Daoy (cell line): ENCODE measurements at places on chromosomes 5 and 9. TPM values are rescaled to one million over a fixed set of nuclear protein-coding genes. Genes with fewer than 3 reads are reported as not detected.
A peak's percentile ranks its signal among the peaks of the same experiment; 100 is the strongest.

DNA sequence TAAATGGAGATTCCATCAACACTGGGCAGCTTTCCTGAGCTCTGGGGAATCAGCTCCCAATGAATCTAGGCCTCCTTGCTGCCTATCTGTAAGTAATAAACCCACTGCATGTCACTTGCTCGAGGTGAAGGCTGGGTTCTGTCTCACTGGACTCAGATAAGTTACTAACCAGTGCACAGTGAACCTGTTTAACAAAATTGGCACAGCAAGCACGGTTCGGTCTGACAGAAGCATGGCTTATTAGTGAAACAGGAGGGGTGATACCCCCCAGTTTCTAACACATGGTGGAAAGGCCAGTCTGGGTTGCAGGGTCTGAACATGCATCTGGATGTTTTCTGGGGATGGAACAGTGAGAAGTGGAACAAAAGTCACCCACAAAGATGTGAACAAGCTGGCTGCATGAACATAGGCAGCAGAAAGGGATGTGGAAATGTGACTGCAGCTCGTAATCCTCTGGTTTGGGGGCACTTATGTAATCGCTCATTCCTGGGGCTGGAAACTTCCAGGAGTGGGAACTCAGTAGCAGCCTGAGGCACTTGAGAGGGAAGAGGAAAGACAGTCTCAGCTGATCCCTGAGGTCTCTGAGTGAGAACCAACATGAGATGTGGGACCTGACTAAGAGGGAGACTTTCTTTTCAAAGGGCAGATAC, 37.7 kb downstream of the UGT3A2 start:
- DNase-seq: no peak

DNA sequence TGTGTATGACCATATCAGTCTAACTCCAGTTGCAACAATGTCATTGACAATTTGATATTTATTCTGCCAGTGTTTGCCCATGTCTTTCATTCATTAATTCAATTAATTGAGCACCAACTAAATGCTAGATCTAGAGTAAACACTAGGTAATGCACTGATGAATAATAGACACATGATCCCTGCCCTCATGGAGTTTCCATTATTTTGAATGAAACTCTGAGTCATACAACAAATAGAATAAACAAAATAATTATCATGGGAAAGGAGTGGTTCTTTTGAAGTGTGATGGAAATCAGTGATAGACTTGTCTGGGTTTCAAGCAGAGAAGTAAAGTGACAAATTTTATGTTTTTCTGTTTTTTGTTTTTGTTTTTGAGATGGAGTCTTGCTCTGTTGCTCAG, 4.6 kb downstream of the ARHGEF37 start:
- DNase-seq: no peak

DNA sequence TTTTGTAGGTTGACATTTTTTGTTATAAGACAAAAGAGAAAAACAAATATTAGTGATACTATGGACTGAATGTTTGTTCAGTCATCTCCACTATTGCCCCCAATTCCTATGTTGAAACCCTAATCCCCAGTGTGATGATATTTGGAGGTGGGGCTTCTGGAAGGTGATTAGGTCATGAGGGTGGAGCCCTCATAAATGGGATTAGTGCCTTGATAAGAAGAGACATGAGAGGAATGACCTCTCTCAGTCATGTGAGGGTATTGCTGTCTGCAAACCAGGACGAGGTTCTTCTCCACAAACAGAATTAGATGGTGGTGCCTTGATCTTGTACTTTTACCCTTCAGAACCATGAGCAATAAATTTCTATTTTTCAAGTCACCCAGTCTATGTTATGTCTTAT, 34.5 kb upstream of the KLF9 start:
- no peak for DNase-seq

- DNase-seq: no peak
These were observed 25.3 kb downstream of the FAM240B start for GRCh38 chr9:38694676-38695075.

- DNase-seq: no peak
These were observed 31.5 kb downstream of the STK10 start for GRCh38 chr5:172156541-172156994.

- DNase-seq: no peak
These were observed 165.5 kb downstream of the PIK3R1 start for GRCh38 chr5:68381060-68381459.

GRCh38 chr9:5696884-5697283, 68.0 kb downstream of the RIC1 start:
- no peak for DNase-seq

DNA sequence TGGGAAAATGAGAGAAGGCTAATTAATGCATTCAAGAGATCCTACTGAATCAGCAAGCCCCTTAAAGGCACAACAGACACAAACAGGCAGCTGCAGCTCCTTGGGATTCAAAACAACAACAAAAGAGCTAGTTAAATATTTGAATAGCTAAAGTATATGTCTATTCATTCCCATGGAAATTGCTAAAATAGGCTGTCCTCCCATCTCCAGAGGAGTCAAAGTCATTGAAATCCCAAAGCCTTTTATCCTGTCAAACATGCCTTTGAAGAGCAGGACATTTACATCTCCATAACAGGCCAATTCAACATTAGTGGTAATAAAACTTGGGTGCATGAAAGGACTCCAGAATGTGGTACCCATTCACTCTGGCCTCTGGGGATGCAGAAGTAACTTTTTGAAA, 177.4 kb downstream of the NTRK2 start:
- no peak for DNase-seq

- DNase-seq: no peak
These were observed 115.8 kb downstream of the EFNA5 start for GRCh38 chr5:107554776-107555424.

DNA sequence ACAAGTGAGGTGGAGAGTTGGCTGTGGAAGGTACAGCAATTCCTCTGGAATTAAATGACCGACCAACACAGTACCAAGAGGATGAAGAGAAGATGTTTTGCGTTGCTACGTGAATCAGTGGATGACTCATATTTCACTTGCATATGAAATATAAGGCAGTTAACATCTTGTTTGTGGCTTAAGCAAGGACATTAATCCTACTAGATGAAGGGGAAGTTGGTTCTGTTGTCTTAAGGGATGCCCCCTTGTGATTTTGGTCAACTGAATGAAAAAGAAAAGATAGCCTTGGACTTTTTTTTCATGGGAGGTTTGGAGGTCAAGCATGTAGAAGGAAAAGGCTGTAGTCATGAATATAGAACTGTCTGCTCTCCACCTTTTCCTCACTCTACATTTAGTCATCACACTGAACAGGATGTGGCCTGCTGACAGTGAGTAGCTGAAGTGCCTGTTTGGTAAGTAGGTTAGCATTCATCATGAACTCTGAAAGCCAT, 33.9 kb downstream of the VLDLR start:
- DNase-seq: peak; percentile 94

- DNase-seq: peak; percentile 36
These were observed 125.4 kb downstream of the DOCK2 start for GRCh38 chr5:169762338-169763095.

DNA sequence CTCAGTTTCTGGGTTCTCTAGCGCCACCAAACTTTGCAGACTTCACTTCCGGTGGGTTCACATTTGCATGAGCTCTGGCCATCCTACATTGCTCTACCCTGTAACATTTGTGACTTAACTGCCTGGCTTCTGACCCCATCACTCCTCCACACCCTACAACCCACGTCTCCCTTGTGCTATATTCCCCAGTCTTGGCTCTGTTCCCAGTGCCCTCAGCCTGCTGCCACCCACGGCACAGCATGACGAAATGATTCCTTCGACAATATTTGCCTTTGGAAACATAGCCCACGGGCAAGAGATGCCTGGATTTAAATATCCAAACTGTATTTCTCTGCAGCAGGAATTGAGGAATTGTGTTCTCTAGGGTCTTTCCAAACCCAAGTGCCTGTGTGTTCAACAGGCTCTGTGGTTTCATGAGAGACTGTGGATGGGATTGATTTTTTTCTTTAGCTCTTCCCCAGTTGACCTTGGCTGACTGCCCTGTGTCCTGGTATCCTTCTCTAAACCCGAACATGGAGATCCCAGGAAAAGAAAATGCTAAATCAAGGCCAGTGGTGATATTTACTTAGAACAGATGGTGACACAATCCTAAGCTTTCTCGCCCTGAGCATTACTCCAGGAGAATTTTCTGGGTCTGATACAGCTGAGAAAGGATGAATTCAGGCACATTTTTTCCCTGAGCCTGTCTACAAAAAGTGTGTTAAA, 44.4 kb upstream of the GRIA1 start:
- DNase-seq: no peak

DNA sequence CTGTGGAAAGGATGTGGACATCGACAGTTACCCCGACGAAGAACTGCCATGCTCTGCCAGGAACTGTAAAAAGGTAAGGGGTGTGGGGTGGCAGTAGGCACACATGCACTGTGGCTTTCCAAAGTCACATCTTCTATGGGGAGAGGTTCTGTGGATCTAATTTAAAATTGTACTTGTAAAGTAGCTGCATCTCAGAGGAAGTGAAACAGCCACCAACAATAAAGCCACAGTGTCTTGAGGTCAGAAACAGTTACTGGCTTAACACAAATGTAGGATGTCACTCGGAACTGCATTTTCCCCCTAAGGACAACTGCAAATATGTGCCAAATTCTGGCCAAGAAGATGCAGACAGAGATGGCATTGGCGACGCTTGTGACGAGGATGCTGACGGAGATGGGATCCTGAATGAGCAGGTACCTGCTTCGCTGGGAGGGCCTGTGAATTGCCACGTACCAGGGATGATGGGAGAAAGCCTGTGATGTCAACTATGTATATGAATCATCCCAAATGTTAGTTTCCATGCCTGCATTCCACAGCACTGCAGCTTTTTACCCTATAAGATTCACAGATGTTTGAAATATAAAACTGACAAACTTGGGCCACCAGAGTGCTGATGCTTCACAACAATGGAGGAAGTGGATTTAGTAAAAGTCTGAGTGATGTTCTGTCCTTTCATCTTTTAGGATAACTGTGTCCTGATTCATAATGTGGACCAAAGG, 35.3 kb downstream of the THBS4 start:
- DNase-seq: no peak

DNA sequence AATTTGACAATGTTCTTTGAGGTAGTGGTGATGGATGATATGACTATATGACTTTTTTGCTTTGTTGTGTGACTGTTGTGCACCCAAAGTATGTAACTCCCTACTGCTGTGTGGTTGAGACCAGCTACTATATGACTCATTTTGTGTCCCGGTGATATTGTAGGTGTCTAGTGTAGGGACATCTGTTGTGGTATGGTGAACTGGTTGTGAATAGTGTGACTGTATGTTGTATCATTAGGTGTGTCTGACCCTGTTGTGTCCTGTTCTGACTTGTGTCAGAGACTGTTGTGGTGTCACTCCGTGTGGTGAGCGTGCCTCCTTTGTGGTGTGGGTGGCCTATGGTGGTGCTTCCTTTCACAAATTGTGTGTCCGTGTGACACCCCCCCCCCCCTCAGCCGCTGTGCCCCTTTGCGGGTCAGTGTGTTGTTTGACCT, 11.2 kb upstream of the CXXC5 start:
- peak; percentile 55 for DNase-seq

DNA sequence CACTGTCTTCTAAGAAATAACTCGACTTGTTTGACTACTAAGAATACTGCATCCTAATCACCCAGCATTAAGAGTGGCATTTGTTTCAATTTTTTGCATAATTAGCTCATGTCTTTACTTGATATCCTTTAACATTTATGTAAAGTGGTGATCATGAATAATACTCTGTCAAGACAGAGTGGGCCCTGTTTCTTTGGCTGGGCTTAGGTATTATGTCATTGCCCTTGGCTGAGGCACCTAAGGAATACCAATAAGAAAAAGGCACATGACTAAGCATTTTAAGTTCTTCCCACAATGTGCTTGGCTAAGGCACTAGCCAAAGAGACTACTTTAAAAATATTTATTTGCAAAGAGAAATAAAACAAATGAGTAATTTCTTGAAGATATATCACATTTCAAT, 308.1 kb downstream of the CTNND2 start:
- DNase-seq: peak; percentile 37

- DNase-seq: peak; percentile 54
These were observed 201.2 kb downstream of the TARS1 start for GRCh38 chr5:33641744-33642505.

GRCh38 chr9:36939655-36940499, 94.2 kb downstream of the PAX5 start:
- no peak for DNase-seq

DNAI1 gene
- not detected in 2 replicates for total RNA-seq

LCN1 gene
- total RNA-seq: not detected in 2 replicates

RMRP gene
- 3,813 and 4,416 TPM in 2 replicates for total RNA-seq

FCN1 gene
- not detected in 2 replicates for total RNA-seq

PTPDC1 gene
- 8.6 and 10.6 TPM in 2 replicates for total RNA-seq

SH3RF2 gene
- total RNA-seq: 11.6 and 11.9 TPM in 2 replicates
